ENCODE measurements at places on chromosomes 6 and 20.

- DNase-seq = no peak
Measured at GRCh38 chr6:168440520-168441433, at the start of gene SMOC2. TSS of gene SMOC2 (plus strand) at chr6:168441184. CDS start at chr6:168441371, 187 bp downstream.

DNA sequence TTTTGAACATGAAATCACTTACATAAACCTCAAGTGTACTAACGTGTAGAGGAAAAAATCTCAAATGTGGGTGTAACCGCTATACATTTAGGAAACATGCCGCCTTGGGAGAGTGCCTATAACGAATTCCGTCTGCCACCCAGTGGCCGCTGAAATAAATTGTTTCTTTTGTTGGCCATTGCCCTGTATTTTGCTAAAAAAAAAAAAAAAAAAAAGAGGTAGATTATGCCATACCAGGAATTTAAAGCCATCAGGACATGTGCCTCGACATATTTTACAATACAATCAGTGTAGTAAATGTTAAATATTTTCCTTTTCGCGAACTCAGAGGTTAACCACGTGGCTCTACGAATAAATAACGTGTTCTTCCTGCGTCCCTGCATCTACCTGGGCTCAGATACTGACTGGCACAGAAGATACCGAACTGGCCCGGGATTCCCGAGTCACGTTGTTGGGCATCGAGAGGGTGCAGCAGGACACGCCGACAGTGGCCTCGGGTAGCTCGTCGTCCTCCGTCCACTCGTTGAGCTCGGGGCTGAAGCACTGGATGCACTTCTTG, 14.3 kb downstream of the KLHL31 start:
- peak; percentile 73 for DNase-seq

- no peak for DNase-seq
Measured at GRCh38 chr20:573414-574296, 30.1 kb upstream of the CSNK2A1 start.

GRCh38 chr6:130973521-130974277, 89.3 kb downstream of the EPB41L2 start:
- DNase-seq = no peak

GRCh38 chr6:38182426-38182825, 362.9 kb downstream of the ZFAND3 start:
- DNase-seq = no peak

GRCh38 chr6:101016163-101016562, 135.0 kb upstream of the ASCC3 start:
- DNase-seq = no peak

- no peak for DNase-seq
Measured at GRCh38 chr20:57957411-57958049, 247.7 kb upstream of the PMEPA1 start.

GRCh38 chr6:21612067-21612745, 18.7 kb downstream of the SOX4 start:
- no peak for DNase-seq

DNA sequence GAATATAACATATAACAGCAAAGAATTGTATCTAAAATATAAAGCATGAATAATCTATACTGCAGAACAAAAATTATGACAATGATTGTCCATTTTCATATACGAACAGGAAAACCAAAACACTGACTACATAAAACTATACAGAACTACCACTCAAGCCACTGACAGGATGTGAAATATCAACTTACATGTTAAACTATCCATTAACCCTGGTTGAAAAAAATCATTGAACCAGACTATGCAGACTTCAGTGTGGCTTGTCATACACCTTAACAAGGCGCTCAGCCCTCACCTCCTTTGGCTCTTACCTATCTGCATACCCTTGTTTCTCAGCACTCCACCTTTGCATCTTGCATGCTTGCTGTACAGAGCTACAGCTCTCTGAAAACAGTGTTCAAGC, 34.9 kb downstream of the ASCC3 start:
- DNase-seq = no peak

- DNase-seq = no peak
Measured at GRCh38 chr20:61744691-61745396, 320.8 kb downstream of the TAF4 start.

GRCh38 chr6:74152096-74152675, 456.2 kb downstream of the CD109 start:
- DNase-seq = no peak

GRCh38 chr6:133541040-133541439, 299.9 kb downstream of the EYA4 start:
- DNase-seq = no peak

DNA sequence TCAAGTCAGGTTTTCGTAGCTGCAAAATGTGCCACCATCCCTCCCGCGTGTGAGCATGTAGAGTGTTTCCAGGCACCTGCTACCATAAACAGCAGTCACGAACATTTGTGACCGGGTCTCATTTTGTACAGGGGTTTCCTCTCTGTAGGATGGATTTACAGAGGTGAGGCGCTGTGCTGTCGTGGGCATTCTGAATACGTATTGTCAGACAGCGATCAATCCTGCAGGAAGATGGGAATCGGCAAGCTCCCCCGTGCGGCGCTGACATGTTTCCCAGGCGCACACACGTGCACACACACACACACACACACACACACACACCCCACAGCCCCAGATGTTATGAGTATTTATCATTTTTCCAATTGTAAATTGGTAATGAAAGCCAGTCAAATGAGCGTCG, 15.8 kb downstream of the ANKRD60 start:
- no peak for DNase-seq

DNA sequence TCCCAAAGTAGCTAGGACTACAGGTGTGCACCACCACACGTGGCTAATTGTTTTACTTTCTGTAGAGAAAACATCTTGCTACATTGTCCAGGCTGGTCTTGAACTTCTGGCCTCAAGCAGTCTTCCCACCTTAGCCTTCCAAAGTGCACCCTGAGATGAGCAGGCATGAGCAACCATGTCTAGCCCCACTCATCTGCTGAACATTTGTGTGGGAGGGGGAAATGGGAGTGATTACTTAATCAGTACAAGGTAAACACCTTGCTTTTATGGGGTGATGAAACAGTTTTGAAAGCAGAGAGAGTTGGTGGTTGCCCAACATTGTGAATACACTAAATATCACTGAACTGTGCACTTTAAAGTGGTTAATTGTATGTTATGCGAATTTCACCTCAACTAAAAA, 5.3 kb downstream of the APMAP start:
- DNase-seq = no peak

GRCh38 chr6:169972736-169973135, 221.3 kb downstream of the ERMARD start:
- DNase-seq = no peak

DNA sequence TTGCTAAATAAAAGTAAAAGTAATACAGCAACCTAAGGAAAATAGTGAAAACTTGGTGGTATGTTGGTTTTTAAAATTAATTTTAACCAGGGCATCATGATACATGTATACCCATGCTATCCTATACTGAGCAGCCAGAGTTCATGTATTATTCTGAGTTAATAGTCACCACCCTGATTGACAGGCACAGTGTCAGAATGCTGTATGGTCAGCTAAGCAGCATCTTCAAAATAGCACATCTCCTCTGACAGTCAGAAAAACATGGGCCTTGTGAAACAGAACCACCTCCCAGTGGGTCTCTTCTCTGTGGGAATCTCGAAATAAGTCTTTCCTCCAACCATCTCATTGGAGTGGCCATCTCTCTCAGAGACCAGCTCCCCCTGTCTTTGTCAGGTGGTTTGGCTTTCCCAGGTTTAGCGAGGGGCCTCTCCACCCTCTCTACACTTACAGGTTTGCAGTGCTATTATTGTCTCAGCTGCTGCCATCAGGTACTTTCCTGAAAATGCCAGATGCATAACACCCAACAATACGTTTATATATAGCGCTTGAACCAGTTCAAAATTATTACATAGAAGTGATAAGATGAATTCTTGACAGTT, 47.1 kb upstream of the RNF8 start:
- no peak for DNase-seq

- DNase-seq = no peak
Measured at GRCh38 chr6:4668271-4669179, 107.7 kb upstream of the CDYL start.

- no peak for DNase-seq
Measured at GRCh38 chr6:33728438-33728837, 16.9 kb upstream of the UQCC2 start.

GRCh38 chr6:162395181-162395580, 332.4 kb downstream of the PRKN start:
- DNase-seq = no peak

- DNase-seq = no peak
Measured at GRCh38 chr20:52204136-52204535, 12.6 kb upstream of the ZFP64 start.

DNA sequence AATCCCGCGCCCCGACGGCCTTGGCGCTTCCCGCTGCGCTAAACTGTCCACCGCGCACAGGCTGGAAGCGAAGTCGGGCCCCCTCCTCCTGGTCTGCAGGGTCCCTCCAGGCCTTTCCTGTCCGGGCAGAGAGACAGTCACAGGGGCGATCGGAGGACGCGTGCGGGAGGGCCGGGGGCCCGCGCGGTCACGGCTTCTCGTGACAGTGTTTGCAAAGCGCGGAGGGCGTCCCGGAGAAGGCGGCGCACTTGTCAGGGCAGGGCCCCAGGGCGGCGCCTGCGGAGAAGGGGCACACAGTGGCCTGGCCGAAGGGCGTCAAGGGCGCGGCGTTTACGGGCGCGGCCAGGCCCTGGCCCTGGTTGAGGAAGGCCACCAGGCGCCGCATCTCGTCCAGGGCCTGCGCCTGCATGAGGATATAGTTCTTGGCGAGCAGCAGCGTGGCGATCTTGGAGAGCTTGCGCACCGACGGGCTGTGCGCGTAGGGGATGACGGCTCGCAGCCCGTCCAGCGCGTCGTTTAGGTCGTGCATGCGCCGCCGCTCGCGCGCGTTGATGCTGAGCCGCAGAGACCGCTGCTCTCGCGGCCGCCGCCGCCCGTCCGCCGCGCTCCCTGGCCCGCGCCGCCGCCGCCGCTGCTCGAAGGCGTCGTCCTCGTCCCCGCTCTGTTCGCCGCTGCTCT, 763 bp downstream of the BHLHE23 start:
- no peak for DNase-seq

- no peak for DNase-seq
Measured at GRCh38 chr6:99512033-99512432, 3.2 kb downstream of the USP45 start.

DNA sequence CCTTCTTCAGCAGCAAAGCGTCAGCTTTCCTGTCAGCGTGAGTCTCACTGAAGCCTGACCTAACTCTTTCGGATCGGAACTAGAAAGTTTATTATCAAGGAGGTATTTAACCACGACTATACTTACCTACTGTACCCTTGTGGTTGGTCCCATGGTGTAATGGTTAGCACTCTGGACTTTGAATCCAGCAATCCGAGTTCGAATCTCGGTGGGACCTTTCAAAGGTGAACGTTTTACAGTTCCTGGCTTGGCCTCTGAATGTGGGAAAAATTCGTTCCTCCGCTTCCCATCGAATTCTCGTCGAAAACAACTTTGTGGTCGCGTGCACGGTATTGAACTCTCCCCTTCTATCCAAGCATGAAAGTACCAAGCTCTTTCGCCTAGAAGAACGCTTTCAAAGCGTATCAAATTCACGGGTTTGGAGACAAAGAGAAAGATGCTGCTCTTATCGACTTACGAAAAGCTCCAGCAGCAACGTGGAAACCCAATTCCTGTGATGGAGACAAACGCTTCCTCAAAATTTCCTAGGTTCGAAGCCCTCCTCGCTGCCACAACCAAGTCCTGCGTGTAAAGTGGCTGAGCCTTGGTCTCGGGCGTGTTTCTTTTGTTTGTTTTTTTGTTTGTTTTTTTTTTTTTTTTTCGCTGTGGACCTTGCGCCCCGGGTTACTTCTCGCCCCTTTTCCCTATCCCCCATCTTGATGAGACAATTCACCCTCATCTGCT, 63.7 kb downstream of the GPX5 start:
- DNase-seq = no peak

All from CD4-positive, alpha-beta T cell treated with Interferon gamma for 1 hour (primary cell).